T-helper 17 cell (primary cell): ENCODE measurements at places on chromosomes 5 and 9. TPM values are rescaled to one million over a fixed set of nuclear protein-coding genes. Genes with fewer than 3 reads are reported as not detected.

- H3K27ac ChIP-seq: peak overlapping the region; percentile 98
- H3K4me1 ChIP-seq: peaks cover 58% of the 10 kb centered on the region
- H3K27me3 ChIP-seq: no peaks in the 10 kb centered on the region
Measured at GRCh38 chr5:35776757-35777156, 79.9 kb upstream of the IL7R start.

The ITGA2 gene
- 1.8 TPM for total RNA-seq

GRCh38 chr5:73180566-73180965 lies 7.6 kb downstream of the TMEM174 start:
- H3K27me3 ChIP-seq: peaks cover 73% of the 10 kb centered on the region
- DNase-seq: no peak
- no peak overlapping the region for H3K4me3 ChIP-seq
- H3K4me1 ChIP-seq: no peaks in the 10 kb centered on the region

The STC2 gene
- not detected for total RNA-seq

DNA sequence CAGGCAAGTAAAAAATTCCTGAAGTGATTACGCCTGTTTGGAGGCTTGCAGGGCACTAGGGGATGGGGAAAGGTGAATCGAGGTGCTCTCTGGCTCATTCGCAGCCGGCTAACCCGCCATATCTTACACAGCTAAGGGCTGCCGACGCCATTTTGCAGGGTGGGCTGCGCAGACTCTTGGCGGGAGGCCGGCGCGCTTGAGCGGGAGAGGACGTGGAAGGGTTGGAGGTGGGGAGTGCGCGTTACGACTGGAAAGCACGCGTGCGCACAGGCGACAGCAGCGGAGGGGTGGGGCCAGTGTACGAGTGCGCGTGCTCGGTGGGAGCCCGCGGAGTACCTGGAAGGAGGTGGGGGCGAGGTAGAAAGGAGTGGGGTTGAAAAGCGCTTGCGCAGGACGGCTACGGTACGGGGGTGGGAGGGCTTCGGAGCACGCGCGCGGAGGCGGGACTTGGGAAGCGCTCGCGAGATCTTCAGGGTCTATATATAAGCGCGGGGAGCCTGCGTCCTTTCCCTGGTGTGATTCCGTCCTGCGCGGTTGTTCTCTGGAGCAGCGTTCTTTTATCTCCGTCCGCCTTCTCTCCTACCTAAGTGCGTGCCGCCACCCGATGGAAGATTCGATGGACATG lies at the start of gene NPM1:
TSS of gene NPM1 (plus strand) at position 505 of the 625 bp plus-strand sequence. CDS start at position 605, 100 bp downstream.
- peak; percentile 94 for DNase-seq
- peak within 1 kb of the TSS; percentile 92 for H3K4me3 ChIP-seq
- H3K27ac ChIP-seq: peak within 1 kb of the TSS; percentile 95
- peaks cover 5% of the 10 kb centered on the region for H3K36me3 ChIP-seq
- no peaks in the 10 kb centered on the region for H3K27me3 ChIP-seq
- peaks cover 43% of the 10 kb centered on the region for H3K4me1 ChIP-seq

DNA sequence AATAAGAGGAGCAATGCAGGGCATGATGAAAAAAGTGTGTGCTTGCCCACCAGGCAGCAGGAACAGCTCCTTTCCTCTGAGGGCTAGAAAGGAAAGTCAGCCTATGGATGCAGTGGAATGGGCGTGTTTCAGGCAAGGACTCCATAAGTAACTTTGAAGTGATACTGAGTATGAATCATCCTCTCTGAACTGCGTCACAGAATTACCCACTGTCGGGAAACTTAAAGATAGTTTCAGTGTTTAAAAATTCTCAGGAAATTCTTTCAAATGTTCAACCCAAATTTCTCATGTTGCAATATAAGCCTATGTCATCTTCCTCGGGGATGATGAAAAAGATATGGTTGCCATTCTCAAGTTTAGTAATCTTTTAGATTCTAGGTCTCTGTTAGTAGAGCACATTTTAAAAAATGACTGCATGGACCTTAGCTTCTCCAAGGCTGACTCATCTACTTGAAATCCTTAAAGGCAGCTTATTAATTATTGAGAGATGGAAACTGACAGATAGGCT lies 27.7 kb downstream of the PTCD2 start:
- H3K36me3 ChIP-seq: peaks cover 15% of the 10 kb centered on the region
- no peak for DNase-seq
- H3K27ac ChIP-seq: no peak overlapping the region
- H3K27me3 ChIP-seq: no peaks in the 10 kb centered on the region
- H3K4me1 ChIP-seq: peaks cover 8% of the 10 kb centered on the region

DNA sequence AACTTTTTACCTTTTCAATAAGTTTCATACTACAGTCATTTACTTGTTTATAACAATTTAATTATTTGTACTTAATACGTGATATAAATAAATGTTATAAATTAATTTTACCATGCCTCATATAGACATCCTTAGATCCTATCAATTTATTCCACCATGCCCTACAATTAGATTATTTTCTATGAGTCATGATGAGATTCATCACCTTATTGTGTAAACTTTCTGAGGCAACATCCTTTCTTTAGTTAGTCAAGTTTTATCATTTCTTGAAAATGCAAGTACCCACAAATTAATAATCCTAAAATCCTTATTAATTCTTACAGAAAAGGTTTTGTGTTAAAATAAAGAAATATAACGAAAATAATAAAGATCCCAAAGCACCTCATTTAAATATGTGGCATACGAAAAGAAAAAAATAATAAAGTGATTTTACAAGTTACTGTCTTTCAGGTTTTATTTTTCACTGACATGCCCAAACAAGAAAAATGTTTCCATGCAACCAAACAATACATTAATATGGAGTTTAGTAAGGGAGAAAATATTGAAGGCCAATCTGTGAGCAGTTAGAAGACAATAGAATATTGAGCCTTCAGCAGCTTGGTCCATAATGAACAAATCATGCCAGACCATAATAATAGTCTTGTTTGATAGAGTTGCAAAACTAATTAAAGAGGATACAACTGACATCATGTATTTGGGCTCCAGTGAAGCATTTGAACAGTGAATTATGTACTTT lies 188.7 kb upstream of the MRPS30 start:
- H3K27ac ChIP-seq: no peak overlapping the region
- no peak for DNase-seq
- H3K27me3 ChIP-seq: no peaks in the 10 kb centered on the region
- no peaks in the 10 kb centered on the region for H3K36me3 ChIP-seq

- DNase-seq: no peak
- peak overlapping the region; percentile 29 for H3K27ac ChIP-seq
- peaks cover 67% of the 10 kb centered on the region for H3K27me3 ChIP-seq
- H3K4me3 ChIP-seq: no peak overlapping the region
- H3K4me1 ChIP-seq: no peaks in the 10 kb centered on the region
Measured at GRCh38 chr5:135423146-135423845, 23.9 kb downstream of the DCANP1 start.

- H3K27me3 ChIP-seq: peaks cover 48% of the 10 kb centered on the region
- no peak overlapping the region for H3K4me3 ChIP-seq
- H3K27ac ChIP-seq: no peak overlapping the region
- H3K36me3 ChIP-seq: peaks cover 7% of the 10 kb centered on the region
- no peak for DNase-seq
- peaks cover 12% of the 10 kb centered on the region for H3K4me1 ChIP-seq
Measured at GRCh38 chr9:136777359-136777758, 13.0 kb upstream of the LCN15 start.

DNA sequence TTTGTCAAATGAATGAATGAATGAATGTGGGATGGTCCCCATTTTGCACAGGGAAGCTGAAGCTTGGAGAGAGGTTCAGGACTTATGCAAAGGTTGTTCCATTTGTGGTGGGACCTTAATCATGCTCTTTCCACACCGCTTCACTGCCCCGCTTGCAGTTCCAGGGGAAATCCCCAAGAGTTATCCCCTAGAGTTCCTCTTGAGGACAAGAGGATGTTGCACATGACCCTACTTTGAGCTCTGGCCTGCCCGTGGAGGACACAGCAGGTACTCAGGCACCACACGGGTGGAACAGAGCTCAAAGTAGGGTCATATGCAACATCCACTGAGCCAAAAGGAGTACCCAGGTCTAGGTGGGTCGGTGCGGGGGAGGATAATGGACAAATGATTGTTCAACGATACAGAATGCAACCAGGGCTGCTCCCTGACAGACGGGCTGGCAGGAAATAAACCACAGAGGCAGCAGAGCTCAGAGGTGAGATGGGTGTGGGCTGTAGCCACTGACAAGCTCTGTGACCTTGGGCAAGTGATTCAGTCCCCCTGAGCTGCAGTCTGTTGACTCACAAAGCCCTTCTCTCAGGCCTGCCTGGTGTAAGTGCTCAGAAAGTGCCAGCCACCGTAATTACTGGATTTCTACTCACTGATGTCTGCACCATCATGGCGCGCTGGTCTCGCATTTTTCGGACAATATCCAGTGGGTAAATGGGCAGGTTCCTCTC lies 60.3 kb upstream of the EPB41L4B start:
- no peak overlapping the region for H3K27ac ChIP-seq
- H3K36me3 ChIP-seq: no peaks in the 10 kb centered on the region
- no peak for DNase-seq

The CERCAM gene
- total RNA-seq: 0.25 TPM

The SPATA31A3 gene
- total RNA-seq: not detected

The ENTREP1 gene
- total RNA-seq: 0.77 TPM

The LURAP1L gene
- 0.31 TPM for total RNA-seq

GRCh38 chr5:155540000-155540595 lies 526.5 kb downstream of the KIF4B start:
- H3K4me1 ChIP-seq: no peaks in the 10 kb centered on the region
- no peak for DNase-seq
- H3K4me3 ChIP-seq: no peak overlapping the region
- peaks cover 6% of the 10 kb centered on the region for H3K27me3 ChIP-seq

DNA sequence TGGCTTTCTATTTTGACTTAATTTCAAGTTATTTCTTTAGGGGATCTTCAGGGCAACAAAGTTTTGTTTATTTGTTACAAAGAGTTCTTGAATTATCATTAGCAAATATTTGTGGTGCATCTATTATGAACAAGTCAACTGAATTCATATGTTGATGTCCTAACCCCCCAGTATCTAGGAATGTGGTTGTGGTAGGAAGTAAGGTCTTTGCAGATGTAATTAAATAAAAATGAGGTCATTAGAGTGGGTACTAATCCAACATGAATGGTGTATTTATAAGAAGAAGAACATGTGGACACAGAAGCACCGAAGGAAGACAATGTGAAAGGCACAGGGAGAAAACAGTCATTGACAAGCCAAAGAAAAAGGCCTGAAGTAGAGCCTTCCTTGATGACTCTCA lies 474.0 kb upstream of the DAB2 start:
- peaks cover 19% of the 10 kb centered on the region for H3K27me3 ChIP-seq
- H3K36me3 ChIP-seq: no peaks in the 10 kb centered on the region
- no peaks in the 10 kb centered on the region for H3K4me1 ChIP-seq
- DNase-seq: no peak

DNA sequence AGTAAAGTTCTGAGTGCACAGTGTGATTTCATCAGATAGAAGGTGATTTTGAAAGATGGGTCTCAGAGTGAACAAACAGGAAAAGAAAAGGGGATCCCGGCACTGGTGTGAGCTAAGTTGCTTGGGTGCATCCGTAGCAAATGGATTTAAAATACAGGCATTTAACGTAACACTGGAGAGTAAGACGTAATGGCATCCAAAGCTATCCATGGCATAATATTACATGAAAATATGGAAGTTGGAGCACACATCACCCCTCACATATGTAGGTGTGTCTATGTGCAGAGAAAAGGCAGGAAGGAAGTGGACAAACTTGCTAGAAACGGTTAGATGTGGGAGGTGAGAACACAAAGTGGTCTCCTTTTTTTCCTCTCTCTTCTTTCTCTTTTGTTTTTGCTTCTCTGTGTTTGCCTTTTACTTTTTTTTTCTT lies 38.2 kb upstream of the SEMA4D start:
- H3K4me3 ChIP-seq: peak overlapping the region; percentile 84
- DNase-seq: no peak
- no peaks in the 10 kb centered on the region for H3K36me3 ChIP-seq

DNA sequence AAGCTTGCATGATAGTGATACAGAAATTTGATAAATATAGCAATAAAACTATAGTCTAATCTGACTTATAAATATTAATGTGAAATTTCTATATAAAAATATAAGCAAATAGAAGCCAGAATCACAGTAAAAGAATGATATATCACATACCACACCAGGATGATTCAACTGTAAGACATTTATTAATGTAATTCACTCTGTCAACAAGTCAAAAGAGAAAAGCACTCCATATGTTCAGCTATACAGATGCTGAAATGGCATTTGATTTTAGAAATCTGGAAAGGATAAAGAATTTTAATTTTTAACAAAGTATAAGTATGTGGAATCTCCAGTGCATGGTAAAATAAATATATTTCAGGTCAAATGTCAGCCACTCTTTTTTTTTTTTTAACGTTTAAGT lies 372.4 kb downstream of the KCNN2 start:
- no peaks in the 10 kb centered on the region for H3K4me1 ChIP-seq
- no peaks in the 10 kb centered on the region for H3K27me3 ChIP-seq
- no peak overlapping the region for H3K4me3 ChIP-seq
- no peak for DNase-seq
- no peak overlapping the region for H3K27ac ChIP-seq

DNA sequence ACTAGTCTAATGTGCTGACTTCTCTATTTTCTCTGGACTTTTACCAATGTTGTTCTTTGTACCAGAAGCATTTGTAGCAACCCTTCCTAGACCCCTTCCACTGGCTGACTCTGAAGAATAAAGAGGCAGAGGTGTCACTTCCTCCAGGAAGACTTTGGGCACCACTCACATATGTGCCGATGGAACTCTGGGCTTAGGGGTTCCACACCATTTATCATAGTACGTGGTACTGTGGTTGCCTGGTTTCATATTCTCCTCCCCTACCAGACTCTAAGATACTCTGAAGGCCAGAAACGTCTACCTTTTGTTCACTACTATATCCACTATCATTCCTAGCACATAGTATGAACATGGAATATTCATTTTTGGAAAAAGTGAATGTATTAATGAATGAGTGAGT lies 88.0 kb downstream of the BNC2 start:
- no peaks in the 10 kb centered on the region for H3K4me1 ChIP-seq
- no peak overlapping the region for H3K27ac ChIP-seq
- no peaks in the 10 kb centered on the region for H3K27me3 ChIP-seq
- no peak for DNase-seq
- H3K4me3 ChIP-seq: no peak overlapping the region
- no peaks in the 10 kb centered on the region for H3K36me3 ChIP-seq

- peaks cover 76% of the 10 kb centered on the region for H3K27me3 ChIP-seq
- H3K4me1 ChIP-seq: peaks cover 3% of the 10 kb centered on the region
- no peak overlapping the region for H3K4me3 ChIP-seq
Measured at GRCh38 chr9:124595743-124596142, 88.5 kb upstream of the NR5A1 start.

GRCh38 chr9:98687911-98688310 lies 20.8 kb downstream of the GABBR2 start:
- no peak for DNase-seq
- H3K4me3 ChIP-seq: no peak overlapping the region
- H3K36me3 ChIP-seq: no peaks in the 10 kb centered on the region
- H3K27ac ChIP-seq: no peak overlapping the region
- H3K4me1 ChIP-seq: no peaks in the 10 kb centered on the region

- DNase-seq: no peak
- H3K4me3 ChIP-seq: no peak overlapping the region
- peaks cover 16% of the 10 kb centered on the region for H3K4me1 ChIP-seq
- H3K27ac ChIP-seq: no peak overlapping the region
- no peaks in the 10 kb centered on the region for H3K27me3 ChIP-seq
Measured at GRCh38 chr9:6686396-6686795, 40.9 kb upstream of the GLDC start.

The RNF183 gene
- not detected for total RNA-seq
